AML-193 (cell line): ENCODE measurements at places on chromosomes 1 and 21.

DNA sequence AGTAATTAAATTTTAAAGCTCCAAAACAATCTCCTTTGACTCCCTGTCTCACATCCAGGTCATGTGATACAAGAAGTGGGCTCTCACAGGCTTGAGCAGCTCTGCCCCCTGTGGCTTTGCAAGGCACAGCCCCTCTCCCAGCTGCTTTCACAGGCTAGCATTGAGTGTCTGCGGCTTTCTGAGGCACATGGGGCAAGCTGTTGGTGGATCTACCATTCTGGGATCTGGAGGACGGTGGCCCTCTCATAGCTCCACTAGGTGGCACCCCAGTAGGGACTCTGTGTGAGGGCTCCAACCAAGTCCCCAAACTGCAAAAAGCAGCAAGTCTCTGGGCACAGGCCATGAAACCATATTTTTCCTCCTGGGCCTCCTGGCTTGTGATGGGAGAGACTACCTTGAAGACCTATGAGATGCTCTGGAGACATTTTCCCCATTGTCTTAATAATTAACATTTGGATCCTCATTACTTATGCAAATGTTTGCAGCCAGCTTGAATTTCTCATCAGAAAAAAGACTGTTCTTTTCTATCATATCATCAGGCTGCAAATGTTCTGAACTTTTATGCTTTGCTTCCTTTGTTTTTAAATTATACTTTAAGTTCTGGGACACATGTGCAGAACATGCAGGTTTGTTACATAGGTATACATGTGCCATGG lies 554.1 kb upstream of the OLFM3 start:
- peak; percentile 9 for DNase-seq

DNA sequence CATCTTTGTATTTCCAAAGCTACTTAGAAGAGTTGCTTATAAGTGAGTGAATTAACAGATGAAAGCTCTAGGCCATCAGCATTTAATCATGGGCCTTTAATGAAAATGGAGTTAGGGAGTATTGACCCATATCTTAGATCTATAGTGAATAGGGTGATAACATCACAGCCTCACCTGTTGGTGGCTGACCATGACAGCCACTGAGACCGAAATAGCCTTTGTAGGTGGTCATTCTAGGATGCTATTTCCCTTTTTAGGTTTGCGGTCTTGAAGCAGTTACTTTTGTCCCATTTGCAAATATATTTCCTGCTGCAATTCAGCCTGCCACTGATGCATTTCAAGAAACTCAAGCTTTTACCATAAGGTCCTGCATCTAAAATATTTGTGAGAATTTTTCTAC lies 410.1 kb upstream of the LYPLAL1 start:
- DNase-seq: no peak

GRCh38 chr1:200311256-200311655 lies 98.6 kb downstream of the ZNF281 start:
- DNase-seq: peak; percentile 65

DNA sequence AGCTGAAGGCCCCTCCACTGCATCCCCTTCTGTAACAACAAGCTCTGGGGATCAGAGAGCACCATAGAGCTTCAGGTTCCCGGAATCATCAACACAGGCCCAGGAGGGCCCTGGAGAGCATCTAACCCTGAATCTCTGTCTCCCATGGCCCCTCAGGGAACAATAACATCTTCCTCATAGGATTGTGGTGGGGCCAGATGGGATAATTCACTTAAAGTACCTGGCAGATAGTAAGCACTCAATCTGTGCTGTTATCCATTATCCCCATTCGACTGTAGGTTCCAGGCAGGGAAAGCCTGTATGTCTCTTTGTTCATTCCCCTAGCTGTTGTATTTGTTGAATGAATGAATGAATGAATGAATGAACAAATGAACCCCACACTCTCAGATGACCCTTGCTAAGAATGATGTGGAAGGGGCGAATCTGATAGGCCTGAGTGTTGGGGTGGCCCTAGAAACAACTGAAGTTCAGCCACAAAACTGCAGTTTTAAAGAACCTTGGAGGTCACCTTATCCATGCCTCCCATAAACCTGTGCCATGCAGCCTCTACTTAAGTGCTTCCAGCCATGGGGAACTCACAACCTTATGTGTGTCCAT lies 14.5 kb downstream of the LAPTM5 start:
- no peak for DNase-seq

DNA sequence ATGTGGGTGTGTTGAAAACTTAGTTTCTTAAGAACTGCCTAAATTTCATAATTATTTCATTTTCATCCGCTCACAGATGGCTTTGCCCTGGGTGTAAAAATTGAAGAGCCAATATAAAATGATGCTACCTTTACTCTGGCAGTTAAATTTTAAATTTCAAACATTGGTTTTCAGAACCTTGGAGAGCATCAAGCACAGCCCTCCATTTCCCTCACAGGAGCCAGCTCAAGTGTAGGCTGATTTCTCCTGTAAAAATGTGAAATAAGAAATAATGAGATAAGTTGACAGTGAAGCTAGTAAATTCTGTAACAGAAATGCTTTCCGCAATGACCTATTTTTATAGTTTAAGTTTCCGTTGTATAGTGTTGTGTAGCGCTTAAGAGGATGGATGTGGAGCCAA lies 53.9 kb upstream of the AKT3 start:
- DNase-seq: no peak

- DNase-seq: no peak
These were observed 152.7 kb upstream of the CAMK1G start for GRCh38 chr1:209430821-209431259.
